Activated CD4-positive, CD25-positive, alpha-beta regulatory T cell treated with anti-CD3 and anti-CD28 coated beads, Interleukin-2, amount 50 U/mL, for 16 hours (primary cell): ENCODE measurements at places on chromosomes 4 and X.

DNA sequence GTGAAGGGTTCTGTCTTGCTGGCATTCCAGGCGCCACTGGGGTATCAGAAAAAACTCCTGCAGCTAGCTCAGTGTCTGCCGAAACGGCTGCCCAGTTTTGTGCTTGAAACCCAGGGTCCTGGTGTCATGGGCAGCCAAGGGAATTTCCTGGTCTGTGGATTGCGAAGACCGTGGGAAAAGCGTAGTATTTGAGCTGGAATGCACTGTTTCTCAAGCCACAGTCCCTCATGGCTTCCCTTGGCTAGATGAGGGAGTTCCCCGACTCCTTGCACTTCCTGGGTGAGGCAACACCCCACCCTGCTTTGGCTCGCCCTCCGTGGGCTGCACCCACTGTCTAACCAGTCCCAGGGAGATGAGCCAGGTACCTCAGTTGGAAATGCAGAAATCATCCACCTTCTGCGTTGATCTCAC is 40.1 kb downstream of the NOP14 start:
- no peak for DNase-seq

- DNase-seq = no peak
Measured at GRCh38 chr4:56469489-56470210, 2.2 kb downstream of the SRP72 start.

DNA sequence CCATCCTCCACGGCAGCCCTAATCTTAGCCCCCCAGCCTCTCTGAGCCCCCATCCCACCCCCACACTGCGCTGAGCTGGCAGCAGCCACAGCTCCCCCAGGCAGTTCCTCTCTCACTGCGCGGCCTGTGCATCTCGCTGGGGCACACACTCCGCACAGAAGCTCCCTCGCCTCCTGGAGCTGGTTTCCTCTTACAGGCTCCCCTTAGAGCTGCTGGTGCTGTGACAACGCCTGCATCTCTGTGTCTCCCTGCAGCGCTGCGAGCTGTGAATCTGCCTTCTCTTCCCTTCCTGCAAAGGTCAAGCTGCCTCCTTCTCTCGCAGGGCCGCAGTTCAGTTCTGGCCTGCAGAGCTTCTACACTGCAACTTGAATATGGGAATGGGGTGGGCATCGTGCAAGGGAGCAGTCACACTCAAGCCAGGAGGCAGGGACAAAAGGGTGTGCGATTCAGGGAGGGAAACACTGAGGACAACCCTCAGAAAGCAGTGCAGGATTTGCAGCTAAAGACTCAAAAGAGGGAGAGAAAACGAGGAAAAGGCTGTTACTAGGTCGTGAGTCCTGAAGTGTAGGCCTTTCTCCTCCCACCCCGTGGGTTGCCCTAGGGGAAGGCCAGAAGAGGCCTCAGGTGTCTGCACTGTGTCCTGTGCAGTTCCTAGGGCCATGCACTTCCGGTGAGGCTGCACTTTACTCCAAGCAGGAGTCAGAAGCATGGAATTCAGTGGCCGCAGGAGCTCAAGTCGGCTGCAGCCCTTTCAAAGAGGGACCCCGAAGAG is 87.0 kb downstream of the BCOR start:
- no peak for DNase-seq

DNA sequence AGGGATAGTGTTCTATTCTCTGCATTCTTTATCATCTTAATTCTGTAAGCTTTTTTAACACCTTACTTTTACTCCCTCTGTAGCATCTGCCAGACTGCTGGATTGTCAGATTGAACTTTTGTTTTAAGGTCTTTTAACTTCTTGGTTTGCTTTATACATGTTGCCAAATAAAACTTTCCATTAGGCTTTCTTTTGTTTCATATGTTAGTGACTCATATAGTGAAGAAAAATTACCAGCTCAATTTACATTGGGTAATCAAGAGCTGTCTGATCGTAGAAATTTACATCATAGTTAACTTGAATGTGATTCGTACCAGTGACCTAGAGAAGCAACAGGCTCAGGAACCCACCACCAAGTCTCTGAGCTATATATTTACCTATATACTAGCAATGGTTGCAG is 28.5 kb upstream of the KLHL4 start:
- DNase-seq = no peak

GRCh38 chr4:5964030-5964429 is 54.2 kb downstream of the C4orf50 start:
- no peak for DNase-seq

- no peak for DNase-seq
Measured at GRCh38 chr4:118284169-118284568, 68.6 kb downstream of the PRSS12 start.

GRCh38 chr4:168501407-168501806 is 4.6 kb downstream of the PALLD start:
- DNase-seq = no peak

GRCh38 chr4:141389649-141390048 is 169.0 kb downstream of the ZNF330 start:
- no peak for DNase-seq

DNA sequence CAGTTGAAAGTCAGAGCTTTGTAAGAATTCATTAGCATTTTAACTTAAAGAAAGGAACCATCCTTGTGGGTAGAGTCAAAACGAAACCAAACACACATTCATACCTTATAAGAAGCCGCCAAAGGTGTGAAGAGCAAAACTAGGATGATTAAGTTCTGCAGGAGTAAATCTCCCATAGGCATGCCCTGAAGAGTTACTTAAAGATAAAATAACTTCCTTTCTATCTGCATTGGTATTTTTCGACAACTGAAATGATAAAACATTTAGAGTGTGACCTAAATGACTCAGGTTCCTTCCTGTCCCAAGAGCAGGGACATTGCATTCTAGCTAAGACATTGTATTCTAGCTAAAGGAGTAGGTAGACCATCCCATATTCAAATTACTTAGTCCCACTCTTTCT is 75.3 kb downstream of the BCOR start:
- DNase-seq = no peak

DNA sequence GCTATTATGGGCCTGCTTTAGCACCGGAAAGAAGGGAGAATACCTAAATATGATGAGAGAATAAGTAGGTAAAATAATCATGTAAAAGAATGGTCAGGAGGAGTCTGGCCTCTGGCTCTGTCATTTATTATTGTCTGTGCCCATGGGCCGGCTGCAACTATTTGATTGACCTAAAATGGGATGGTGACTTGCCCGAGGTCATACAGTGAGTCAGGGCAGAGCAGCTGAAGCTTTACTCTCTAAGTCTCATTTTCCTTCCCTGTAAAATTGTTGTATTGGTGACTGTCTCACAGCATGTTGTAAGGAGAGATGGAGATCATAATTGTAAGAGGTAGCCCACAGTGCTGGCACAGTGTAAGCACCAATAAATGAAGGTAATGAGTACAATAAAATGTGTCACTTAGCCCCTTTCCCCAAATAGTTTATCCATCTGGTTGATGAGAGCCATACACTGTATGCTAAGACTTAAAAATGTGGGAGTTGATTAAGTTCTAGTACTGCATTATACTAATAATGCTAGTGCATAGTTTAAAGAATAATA is 39.6 kb downstream of the RUFY3 start:
- DNase-seq = no peak

GRCh38 chrX:115372152-115372551 is 82.6 kb downstream of the LUZP4 start:
- DNase-seq = no peak

DNA sequence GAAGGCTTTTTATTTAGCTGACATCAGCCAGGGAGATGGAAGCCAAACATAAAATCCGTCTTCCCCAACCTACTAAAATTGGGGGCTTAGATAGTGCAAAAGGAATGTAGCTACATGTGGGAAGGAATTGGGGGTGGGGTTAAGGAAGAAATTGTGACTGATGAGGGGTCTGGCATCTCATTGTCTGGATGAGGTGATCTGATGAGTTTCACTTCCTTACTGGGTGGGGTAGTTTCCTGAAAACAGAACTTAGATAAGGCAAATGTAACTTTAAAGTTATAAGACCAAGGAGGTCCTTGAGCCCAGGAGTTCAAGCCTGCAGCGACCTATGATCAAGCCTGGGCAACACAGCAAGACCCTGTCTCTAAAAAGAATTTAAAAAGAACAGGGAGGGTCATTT is 105.5 kb upstream of the NEIL3 start:
- DNase-seq = no peak

DNA sequence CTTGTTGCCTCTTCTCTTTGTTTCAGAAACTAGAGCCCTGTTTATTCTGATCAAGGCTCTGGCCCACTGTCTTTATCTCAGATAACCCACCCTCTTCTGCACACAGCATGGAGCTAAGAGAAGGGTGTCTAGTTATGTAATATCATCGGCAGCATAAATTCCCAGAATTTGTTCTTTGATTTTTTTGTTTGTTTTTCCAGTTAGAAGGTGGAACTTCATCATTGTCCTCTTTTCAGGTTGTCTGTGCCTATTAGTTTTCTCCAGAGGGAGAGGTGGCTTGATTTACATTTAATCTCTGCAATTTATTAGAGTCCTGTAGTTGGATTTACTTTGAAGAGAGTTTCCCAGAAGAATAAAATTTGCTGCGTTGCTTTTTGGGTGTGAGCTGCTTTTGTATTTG is 15.2 kb upstream of the F11 start:
- DNase-seq = no peak

- DNase-seq = no peak
Measured at GRCh38 chr4:155582971-155583437, 83.6 kb upstream of the GUCY1A1 start.

- no peak for DNase-seq
Measured at GRCh38 chrX:44816367-44816766, 27.5 kb upstream of the DUSP21 start.

DNA sequence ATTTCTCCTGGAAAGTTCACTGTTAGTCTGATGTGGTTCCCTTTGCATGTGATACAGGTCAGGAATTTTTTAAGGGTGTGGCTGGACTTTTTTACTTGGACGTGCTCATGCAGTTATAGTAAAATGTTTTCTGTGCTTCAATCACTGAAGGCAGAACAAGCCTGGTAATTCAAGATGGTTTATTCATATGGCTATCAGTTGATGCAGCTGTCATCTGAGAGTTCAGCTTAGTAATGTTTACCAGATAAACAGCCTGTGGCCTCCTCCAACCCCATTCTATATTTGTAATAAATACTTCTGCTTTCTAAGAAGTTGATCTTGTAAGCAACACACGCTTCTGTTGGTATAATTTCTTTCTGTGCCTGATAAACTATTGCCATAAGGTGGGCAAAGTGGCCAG is 2105.9 kb downstream of the ARAP2 start:
- DNase-seq = no peak

DNA sequence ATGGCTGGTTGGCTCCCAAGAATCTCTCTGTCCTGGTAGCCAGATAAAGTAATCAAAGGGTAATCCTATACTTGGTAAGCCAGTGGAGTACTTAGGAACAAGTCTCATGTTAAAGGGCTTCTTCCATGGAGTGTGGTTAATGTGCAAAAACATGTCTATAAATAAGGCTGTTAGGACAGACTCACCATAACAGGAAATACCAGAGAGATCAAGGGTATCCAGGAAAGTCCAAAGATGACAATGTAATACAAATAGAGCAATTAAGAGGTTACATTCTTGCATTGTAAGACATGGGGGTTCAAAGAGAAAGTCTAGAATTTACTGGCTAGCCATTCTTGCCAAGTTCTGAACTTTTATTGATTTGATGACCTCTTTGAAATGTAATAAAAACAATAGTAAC is 61.9 kb upstream of the ZCCHC13 start:
- no peak for DNase-seq

DNA sequence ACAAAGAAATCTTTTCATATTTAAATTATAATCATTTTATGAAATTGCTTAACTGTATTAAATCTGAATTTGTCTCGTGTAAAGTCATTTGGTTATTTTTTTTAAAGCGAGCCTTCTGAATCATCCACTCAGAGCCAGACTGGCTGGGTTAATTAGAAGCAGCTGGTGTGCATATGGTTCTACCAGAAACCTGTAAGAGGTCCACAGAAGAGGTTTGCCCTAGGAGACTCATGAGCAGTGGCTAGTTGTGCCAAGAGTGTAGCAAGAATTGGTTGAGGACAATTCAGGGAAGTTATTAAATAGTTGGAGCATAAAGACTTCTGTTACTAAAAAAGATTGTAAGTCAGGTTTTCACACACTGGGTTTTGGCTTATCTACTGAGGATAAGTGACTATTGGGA is 267.4 kb downstream of the IL1RAPL2 start:
- DNase-seq = no peak

GRCh38 chr4:40405193-40405592 is 70.1 kb downstream of the CHRNA9 start:
- DNase-seq = no peak

- no peak for DNase-seq
Measured at GRCh38 chrX:39689376-39690104, 408.2 kb downstream of the BCOR start.

- DNase-seq = no peak
Measured at GRCh38 chr4:43496188-43496587, 603.7 kb downstream of the GRXCR1 start.

DNA sequence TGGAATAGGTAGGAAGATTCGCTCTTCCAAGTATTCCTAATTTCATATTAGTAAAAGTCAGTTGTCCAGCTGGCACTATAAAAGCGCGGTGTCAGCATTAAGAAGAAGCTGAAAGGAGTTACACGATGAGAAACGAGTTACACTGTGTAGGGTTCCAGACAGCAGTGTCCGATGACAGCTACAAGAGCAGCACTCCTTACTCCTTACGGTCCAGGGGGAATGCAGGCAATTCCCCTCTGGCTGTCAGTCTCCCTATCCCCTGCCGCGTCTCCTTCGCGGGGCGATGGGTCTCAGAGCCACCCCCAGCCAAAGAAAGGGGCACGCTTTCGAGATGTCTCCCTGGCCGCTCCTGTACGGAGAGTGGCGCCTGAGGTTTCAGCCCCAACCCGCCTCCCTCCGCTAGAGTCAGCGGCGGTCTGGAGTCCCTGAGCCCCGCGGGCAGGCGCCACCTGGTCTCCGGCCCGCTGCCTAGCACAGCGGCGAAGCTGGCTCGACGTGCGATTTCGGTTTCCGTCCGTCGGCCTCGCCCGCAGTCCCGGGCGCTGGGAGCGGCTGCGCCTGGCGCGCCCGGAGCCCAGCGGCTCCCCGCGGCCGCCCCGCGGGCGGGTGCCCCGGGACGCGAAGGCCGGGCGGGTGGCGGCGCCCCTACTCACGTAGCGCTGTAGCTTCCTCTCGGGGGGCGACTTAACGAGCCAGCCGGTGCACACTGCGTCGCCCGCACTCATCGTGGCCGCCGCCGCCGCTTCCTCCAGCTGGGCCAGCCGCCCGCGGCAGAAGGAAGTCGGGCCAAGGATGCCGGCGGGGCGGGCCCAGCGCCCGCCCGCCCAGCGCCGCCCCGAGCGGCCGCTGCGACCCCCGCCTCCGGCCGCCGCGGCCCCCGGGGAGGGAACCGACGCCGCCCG is at the start of gene GAB3:
TSS of gene GAB3 (minus strand) at position 777 of the 902 bp plus-strand sequence. CDS start at position 725, 52 bp downstream.
- no peak for DNase-seq

- no peak for DNase-seq
Measured at GRCh38 chr4:84583876-84584380, 1.0 kb downstream of the CDS1 start.

DNA sequence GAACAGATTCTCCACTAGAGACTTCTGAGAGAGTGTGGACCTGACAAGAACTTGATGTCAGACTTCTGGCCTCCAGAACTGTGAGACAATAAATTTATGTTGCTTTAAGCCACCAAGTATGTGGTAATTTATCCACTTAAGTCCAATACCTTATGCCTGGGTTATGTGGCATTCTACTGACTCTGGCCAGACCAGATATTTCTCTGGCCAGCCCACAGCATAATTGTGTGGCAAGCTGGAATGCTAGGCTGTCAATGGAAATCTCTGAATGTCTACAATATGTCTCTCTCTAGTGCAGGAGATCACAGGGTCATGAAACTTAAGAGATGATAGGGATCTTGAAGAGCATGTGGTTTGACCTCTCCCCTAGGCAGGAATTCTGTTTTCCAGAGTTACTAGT is 251.0 kb downstream of the ZNF674 start:
- no peak for DNase-seq
